H9 (cell line): ENCODE measurements at places on chromosomes 1 and 21. TPM values are rescaled to one million over a fixed set of nuclear protein-coding genes. Genes with fewer than 3 reads are reported as not detected.
A peak's percentile ranks its signal among the peaks of the same experiment; 100 is the strongest.

- DNase-seq: peak; percentile 40
- no peaks in the 10 kb centered on the region for H3K27me3 ChIP-seq
- no peak overlapping the region for H3K4me3 ChIP-seq
- peaks cover 3% of the 10 kb centered on the region; the same call in 1 of the 2 replicates for H3K36me3 ChIP-seq
- no peaks in the 10 kb centered on the region for H3K4me1 ChIP-seq
These were observed 49.3 kb downstream of the TNN start for GRCh38 chr1:175116903-175117302.

Gene CD164L2
- 1.2 and 1.5 TPM in 2 replicates for total RNA-seq

- H3K4me3 ChIP-seq: peak overlapping the region; percentile 86
- H3K4me1 ChIP-seq: peaks cover 2% of the 10 kb centered on the region; the same call in 1 of the 2 replicates
- H3K27me3 ChIP-seq: no peaks in the 10 kb centered on the region
- peak overlapping the region; percentile 58 for H3K27ac ChIP-seq
These were observed 1.6 kb downstream of the SPEN start for GRCh38 chr1:15848929-15849774.

DNA sequence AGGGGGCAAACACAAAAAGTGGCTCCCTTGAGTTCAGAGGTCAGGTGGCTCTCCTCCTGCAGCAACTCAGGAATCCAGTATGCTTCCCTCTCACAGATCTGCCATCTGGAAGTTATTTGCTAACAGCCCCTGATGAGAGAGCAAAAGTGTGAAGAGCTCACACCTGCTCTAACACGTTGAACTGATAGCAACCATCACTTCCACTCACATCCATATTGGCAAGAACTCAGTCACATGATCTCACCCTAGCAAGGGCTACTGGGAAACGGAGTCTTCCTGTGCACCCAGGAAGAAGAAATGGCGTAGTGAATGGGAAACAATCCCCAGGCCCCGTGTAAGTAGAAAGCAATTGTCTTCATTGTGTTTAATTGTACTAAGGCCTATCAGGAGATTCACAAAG is 20.7 kb upstream of the SLC45A1 start:
- no peaks in the 10 kb centered on the region for H3K27me3 ChIP-seq
- no peaks in the 10 kb centered on the region for H3K36me3 ChIP-seq
- no peaks in the 10 kb centered on the region for H3K4me1 ChIP-seq
- no peak for DNase-seq

DNA sequence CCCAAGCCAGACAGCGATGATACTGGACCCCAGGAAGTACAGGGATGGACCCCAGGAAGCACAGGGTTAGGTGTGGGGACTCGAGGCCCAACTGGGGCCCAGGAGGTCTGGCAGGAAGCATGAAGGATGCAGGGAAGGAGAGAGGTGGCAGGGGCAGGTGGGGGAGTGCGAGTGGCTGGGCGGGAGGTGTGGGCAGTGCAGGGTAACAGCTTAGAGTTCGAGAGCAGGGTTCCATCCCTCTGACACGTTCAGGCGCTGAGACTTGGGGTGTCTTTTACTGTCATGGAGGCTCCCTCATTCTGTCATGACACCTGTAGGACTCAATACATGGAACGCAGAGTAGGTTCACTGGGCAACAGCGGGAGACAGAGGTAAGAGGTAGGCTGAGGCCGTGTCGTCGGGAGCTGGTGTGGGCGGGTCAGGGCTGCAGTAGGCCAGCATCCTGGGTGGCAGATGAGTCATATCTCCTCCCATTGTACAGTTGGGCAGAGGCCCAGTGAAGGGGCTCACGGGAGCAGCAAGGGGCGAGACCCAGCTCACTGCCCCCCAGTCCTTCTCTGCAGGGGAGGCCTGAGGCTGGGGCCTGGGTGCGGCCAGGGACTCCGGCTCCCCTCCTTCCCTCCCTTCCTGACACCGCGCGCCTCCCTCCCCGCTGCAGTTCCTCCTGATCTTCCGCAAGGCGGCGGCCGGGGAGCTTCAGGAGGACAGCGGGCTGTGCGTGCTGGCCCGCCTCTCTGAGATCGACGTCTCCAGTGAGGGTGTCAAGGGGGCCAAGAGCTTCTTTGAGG is 11.6 kb upstream of the CTRC start:
- H3K4me3 ChIP-seq: no peak overlapping the region
- no peaks in the 10 kb centered on the region for H3K4me1 ChIP-seq
- peaks cover 4% of the 10 kb centered on the region for H3K36me3 ChIP-seq
- H3K27ac ChIP-seq: no peak overlapping the region

Gene DCST1
- total RNA-seq: not detected in 2 replicates

Gene C1orf115
- 6.0 and 7.3 TPM in 2 replicates for total RNA-seq

Gene MSH4
- 0.53 and 0.63 TPM in 2 replicates for total RNA-seq

- no peaks in the 10 kb centered on the region for H3K4me1 ChIP-seq
- H3K36me3 ChIP-seq: no peaks in the 10 kb centered on the region
- no peak overlapping the region for H3K4me3 ChIP-seq
- H3K27me3 ChIP-seq: no peaks in the 10 kb centered on the region
- H3K27ac ChIP-seq: no peak overlapping the region
These were observed 250.5 kb upstream of the DUSP10 start for GRCh38 chr1:221992427-221992826.

DNA sequence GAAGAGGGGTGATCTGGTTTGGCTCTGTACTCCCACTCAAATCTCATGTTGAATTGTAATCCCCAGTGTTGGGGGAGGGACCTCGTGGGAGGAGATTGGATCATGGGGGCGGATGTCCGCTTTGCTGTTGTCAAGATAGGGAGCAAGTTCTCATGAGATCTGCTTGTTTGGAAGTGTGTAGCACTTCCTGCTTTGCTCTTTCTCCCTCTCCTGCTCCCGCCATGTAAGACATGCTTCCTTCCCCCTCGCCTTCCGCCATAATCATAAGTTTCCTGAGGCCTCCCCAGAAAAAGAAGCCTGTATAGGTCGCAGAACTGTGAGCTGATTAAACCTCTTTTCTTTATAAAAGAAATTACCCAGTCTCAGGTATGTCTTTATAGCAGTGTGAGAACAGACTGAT is 27.9 kb downstream of the MYOM3 start:
- no peaks in the 10 kb centered on the region for H3K36me3 ChIP-seq
- no peaks in the 10 kb centered on the region for H3K27me3 ChIP-seq
- no peaks in the 10 kb centered on the region for H3K4me1 ChIP-seq
- no peak overlapping the region for H3K27ac ChIP-seq

GRCh38 chr1:220783453-220783852 is 3.3 kb upstream of the MTARC1 start:
- H3K4me3 ChIP-seq: no peak overlapping the region

GRCh38 chr1:171486048-171486519 is 754 bp downstream of the PRRC2C start:
- H3K27ac ChIP-seq: peak overlapping the region; percentile 74
- no peak for DNase-seq
- H3K36me3 ChIP-seq: peaks cover 8% of the 10 kb centered on the region
- no peaks in the 10 kb centered on the region for H3K4me1 ChIP-seq
- peak overlapping the region; percentile 92 for H3K4me3 ChIP-seq

Gene MAP3K21
- total RNA-seq: 11.6 and 11.7 TPM in 2 replicates

DNA sequence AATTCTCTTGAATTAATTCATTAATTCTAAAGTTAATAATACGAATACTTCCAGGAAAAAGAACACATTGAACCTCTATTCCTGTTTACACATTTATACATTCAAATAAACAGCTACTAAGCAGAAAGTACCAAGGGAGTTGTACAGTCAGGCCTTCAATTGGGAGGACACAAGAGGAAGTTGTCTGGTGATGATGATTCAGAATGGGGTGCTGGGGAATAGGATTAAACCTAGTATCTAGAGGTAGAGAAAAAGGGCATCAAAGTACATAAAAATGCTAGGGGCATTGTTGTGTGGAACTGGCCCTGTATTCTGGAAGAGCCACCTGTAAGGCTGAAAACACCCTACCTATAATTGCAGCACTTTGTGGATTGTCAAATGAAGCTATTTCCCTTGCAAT is 71.7 kb upstream of the MROH9 start:
- H3K27me3 ChIP-seq: no peaks in the 10 kb centered on the region
- no peak overlapping the region for H3K4me3 ChIP-seq
- DNase-seq: no peak
- no peak overlapping the region for H3K27ac ChIP-seq
- no peaks in the 10 kb centered on the region for H3K4me1 ChIP-seq

Gene TRIM67
- not detected in 2 replicates for total RNA-seq

DNA sequence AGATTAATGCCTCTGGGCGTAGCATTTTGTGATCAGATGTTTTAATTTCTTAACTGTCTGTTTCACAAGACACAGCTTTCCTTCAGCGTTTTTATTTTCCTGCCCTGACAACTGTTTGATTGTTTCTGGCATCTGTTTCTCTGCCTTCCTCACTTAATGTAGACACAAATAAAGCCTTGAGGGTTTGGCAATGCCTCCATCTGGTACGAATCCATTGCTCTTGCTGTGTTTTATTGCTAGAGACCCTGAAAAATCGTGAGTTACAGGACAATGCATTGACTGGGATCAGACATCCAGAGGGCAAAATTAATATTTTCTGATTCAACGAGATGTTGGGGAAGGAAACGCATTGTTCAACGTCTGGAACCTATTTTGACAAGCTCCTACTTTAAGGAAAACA is 363.5 kb downstream of the MRPL39 start:
- peaks cover 3% of the 10 kb centered on the region; the same call in 1 of the 2 replicates for H3K36me3 ChIP-seq
- H3K27ac ChIP-seq: no peak overlapping the region
- H3K27me3 ChIP-seq: no peaks in the 10 kb centered on the region
- no peak overlapping the region for H3K4me3 ChIP-seq
- H3K4me1 ChIP-seq: no peaks in the 10 kb centered on the region; the same call in 1 of the 2 replicates

Gene HPCAL4
- total RNA-seq: 0.15 TPM in 2 replicates

- no peak overlapping the region for H3K27ac ChIP-seq
- no peaks in the 10 kb centered on the region for H3K27me3 ChIP-seq
- H3K4me3 ChIP-seq: no peak overlapping the region
- DNase-seq: no peak
- no peaks in the 10 kb centered on the region for H3K4me1 ChIP-seq
- H3K36me3 ChIP-seq: no peaks in the 10 kb centered on the region
These were observed 164.1 kb upstream of the POGK start for GRCh38 chr1:166675213-166675612.

DNA sequence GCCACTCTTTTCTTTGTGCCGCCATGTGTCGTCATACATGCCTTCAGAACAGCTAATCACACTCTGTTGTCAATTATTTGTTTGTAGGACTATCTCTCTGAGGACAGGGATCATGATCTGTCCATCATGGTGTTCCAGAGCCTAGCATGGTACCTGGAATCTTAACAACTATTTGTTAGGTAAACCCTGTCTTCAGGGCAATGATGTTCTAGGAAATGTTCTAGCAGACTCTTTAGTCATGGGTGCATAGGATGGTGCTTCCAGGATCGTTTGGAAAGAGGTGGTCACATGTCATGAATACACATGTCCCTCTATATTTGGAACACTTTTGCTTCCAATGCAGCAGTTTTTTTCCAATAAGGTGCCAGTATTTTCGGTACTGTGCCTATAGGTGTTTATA is 18.2 kb upstream of the KIAA0040 start:
- DNase-seq: no peak
- H3K27ac ChIP-seq: no peak overlapping the region
- no peaks in the 10 kb centered on the region for H3K27me3 ChIP-seq
- no peaks in the 10 kb centered on the region for H3K36me3 ChIP-seq

- H3K27me3 ChIP-seq: no peaks in the 10 kb centered on the region
- DNase-seq: no peak
- no peak overlapping the region for H3K27ac ChIP-seq
- no peaks in the 10 kb centered on the region for H3K4me1 ChIP-seq
- H3K4me3 ChIP-seq: no peak overlapping the region
- H3K36me3 ChIP-seq: peaks cover 39% of the 10 kb centered on the region; the same call in 2 of the 3 replicates
These were observed 19.6 kb upstream of the KCNQ4 start for GRCh38 chr1:40763742-40764532.

Gene FAM151A
- not detected in 2 replicates for total RNA-seq

Gene ERICH3
- total RNA-seq: not detected in 2 replicates

Gene WNT9A
- total RNA-seq: 0.66 and 0.77 TPM in 2 replicates

Gene CHRM3
- total RNA-seq: 3.8 and 4.2 TPM in 2 replicates

- H3K36me3 ChIP-seq: no peaks in the 10 kb centered on the region
- DNase-seq: no peak
- no peak overlapping the region for H3K4me3 ChIP-seq
- H3K27ac ChIP-seq: no peak overlapping the region
- no peaks in the 10 kb centered on the region for H3K27me3 ChIP-seq
These were observed 38.9 kb downstream of the PGM1 start for GRCh38 chr1:63632110-63632509.

DNA sequence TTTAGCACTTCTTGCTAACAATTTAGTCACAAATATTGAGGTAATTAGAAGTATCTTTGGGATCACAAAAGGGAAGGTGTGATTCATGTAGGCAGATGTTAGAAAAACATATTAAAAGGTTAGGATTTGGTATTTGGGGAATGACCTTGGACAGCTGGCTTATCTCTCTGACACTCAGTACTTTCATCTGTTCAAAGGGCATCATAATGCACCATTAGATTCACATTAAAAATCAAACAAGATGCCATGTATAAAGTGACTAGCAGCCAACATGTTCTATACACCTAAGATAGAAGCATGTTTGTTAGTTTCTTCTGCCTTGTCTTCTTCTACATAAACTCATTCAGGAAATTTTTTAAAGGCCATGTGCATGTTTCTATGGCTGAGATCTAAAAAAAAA is 56.5 kb upstream of the ESRRG start:
- H3K4me1 ChIP-seq: peaks cover 4% of the 10 kb centered on the region; the same call in 1 of the 2 replicates
- no peak overlapping the region for H3K4me3 ChIP-seq
- DNase-seq: no peak
- H3K27ac ChIP-seq: no peak overlapping the region

GRCh38 chr1:167849666-167850065 is 64.3 kb downstream of the ADCY10 start:
- no peaks in the 10 kb centered on the region for H3K36me3 ChIP-seq
- no peak overlapping the region for H3K4me3 ChIP-seq
- DNase-seq: no peak
- no peaks in the 10 kb centered on the region for H3K27me3 ChIP-seq
- H3K27ac ChIP-seq: no peak overlapping the region
- no peaks in the 10 kb centered on the region; the same call in 1 of the 2 replicates for H3K4me1 ChIP-seq

- no peaks in the 10 kb centered on the region for H3K36me3 ChIP-seq
- no peak for DNase-seq
- no peaks in the 10 kb centered on the region for H3K4me1 ChIP-seq
- H3K4me3 ChIP-seq: no peak overlapping the region
These were observed 70.9 kb downstream of the PCP4 start for GRCh38 chr21:39938086-39938625.

Gene CLDN14
- not detected in 2 replicates for total RNA-seq

DNA sequence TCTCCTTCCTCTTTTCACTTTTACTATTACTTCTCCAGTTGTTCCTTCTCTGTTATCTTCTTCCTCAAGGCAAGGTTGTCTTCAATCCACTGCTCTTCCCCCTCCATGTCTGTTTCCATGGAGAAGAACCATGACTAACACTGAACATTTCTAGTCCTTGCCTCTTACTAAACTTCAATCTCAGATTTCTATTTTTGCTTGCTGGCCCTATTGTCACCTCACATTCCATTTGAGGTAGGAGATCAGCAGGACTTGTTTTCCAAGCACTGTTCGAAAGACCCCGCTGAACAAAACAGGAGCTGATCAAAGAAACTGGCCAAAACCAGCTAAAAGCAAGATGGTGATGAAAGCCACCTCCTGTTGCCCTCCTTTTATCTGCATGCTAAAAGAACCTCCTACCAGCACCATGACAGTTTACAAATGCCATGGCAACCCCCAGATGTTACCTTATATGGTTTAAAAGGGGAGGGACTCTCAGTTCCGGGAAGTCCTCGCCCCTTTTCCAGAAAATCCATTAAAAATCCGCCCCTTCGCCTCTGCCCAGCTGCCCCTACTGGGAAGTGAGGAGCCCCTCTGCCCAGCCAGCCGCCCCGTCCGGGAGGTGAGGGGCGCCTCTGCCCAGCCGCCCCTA is 22.6 kb downstream of the GON4L start:
- H3K36me3 ChIP-seq: peaks cover 33% of the 10 kb centered on the region

Gene BTBD19
- 1.4 and 1.9 TPM in 2 replicates for total RNA-seq

- no peaks in the 10 kb centered on the region for H3K36me3 ChIP-seq
- H3K4me3 ChIP-seq: no peak overlapping the region
- DNase-seq: no peak
- H3K27me3 ChIP-seq: no peaks in the 10 kb centered on the region
- no peak overlapping the region for H3K27ac ChIP-seq
These were observed 64.9 kb upstream of the ARTN start for GRCh38 chr1:43868741-43869067.

Gene IFI16
- total RNA-seq: 2.9 and 3.4 TPM in 2 replicates
